ENCODE measurements at places on chromosomes 5 and 9.
A peak's percentile ranks its signal among the peaks of the same experiment; 100 is the strongest.

DNA sequence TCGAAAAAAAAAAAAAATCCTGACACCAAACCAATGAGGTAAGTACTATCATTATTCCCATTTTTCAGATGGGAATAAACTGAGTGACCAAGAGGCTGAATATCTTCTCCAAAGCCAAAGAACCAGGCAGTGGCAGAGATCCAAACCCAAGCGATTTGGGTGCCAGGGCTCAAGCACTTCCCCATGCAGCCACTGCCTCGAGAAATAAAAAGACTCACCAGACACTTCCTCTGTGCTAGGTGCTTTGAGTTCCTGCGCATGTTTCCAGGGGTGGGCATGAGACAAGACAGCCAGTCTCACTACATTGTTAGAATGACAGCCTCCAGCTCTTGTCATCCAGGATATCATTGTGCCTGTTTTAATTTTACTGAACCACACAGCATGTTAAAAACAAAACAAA is 2.3 kb upstream of the RPL26L1 start:
- no peak for DNase-seq

DNA sequence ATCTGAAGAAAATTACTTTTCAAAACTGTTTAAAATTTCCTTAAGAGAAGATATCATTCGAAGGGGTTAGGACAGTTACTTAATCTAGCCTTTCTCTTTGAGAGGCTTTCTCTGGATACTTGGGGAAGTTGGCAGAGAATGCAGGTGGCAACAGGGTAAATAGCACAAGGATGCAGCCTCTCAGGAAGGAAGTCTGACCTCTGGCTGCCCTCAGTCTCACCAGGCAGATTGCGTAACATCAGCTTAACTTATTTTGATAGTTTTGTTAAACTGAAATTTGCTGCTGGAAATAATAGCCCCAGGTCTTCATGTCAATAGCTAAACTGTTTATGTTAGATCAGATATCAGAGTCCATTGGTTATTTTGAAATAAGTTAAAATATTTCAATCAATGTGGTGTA is 20.4 kb downstream of the CCDC192 start:
- no peak for DNase-seq

GRCh38 chr5:38929838-38930237 is 84.0 kb downstream of the OSMR start:
- no peak for DNase-seq

DNA sequence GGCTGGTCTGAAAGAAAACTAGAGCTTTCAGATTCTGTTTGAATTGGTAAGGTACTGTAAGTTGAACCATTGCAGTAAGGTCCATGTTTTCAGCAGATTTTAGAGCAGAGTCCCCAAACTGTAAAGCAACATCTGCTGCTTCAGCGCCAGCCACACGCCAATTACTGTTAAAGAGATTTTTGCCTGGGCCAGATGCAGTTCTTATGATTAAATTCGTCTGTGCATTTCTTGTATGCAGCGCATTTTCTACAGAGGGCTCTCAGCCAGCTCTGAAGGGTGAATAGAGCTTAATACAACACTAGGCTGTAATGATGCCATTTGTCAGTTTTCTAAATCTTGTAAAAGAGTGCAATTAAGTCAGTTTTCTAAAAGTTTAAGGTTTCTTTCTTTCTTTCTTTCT is 246.3 kb downstream of the COX7C start:
- DNase-seq = no peak

DNA sequence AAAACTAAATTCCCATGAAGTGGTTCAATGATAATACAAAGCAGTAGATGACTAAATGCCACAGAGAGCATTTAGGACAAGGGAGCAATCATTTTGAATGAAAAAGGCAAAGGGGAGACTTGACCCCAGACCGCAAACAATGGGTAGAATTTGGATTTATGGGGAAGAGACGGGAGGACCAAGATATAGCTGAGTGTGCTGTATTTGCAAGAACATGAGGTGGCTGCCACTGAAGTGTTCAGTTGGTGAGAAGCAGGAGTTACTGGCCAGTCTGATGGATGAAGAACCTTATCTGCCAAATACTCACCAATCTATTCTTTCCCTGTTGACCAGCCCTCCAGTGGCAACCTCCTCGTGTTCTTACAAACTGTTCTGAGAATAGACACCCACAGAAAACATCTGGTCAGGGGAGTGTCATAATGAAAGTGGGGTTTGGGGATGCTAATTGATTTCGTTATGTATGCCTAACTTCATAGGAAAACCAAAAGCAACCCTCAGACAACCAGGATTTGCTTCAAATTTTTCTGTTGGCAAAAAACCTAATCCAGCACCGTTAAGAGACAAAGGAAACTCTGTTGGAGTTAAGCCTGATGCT is 19.8 kb downstream of the TDRD7 start:
- DNase-seq = no peak

GRCh38 chr5:30572279-30572678 is 621.2 kb upstream of the CDH6 start:
- DNase-seq = no peak

DNA sequence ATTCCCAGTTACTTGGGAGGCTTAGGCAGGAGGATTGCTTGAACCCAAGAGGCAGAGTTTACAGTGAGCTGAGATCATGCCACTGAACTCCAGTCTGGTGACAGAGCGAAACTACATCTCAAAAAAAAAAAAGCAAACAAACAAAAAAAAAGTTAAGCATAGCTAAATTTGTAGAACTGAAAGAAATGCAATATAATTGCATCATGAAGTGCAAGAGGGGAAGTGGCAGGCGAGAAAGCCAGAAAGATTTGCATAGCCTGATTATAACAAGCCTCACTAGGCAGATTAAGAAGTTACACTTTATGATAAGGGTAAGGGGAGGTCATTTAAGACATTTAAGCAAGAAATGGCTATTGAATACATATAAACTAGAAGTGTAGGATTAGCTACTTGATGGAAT is 187.1 kb downstream of the EDIL3 start:
- DNase-seq = no peak

DNA sequence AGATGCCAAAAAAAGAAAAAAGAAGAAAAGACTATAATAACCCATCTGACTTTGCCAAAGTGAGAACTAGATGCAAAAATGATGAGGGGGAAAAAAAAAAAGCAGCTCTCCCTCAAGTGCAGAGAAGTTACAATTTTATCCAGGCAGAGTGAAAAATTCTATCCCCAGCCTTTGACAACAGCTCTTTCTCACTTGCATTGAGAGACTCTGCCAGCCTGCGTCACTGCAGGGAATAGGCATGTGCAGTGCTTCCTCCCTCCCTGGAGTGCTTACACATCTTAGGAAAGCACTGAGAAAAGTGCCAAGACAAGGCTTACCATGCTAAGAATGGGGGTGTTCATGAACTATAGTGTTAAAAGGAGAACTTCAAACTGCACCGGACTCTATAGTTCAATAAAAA is 418.6 kb upstream of the TYRP1 start:
- no peak for DNase-seq

DNA sequence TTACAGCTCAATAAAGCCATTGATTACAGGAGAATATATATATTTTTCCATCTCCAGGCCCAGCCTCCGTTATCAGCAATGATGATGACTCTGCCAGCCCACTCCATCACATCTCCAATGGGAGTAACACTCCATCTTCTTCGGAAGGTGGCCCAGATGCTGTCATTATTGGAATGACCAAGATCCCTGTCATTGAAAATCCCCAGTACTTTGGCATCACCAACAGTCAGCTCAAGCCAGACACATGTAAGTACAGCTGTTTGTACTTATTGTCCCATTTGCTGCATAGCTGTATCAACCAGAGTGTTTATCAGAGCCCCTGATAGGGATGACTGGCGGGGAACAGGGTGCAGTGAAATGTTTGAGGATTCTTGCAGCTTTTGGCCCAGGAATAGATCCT is 197.7 kb downstream of the NTRK2 start:
- DNase-seq = no peak

DNA sequence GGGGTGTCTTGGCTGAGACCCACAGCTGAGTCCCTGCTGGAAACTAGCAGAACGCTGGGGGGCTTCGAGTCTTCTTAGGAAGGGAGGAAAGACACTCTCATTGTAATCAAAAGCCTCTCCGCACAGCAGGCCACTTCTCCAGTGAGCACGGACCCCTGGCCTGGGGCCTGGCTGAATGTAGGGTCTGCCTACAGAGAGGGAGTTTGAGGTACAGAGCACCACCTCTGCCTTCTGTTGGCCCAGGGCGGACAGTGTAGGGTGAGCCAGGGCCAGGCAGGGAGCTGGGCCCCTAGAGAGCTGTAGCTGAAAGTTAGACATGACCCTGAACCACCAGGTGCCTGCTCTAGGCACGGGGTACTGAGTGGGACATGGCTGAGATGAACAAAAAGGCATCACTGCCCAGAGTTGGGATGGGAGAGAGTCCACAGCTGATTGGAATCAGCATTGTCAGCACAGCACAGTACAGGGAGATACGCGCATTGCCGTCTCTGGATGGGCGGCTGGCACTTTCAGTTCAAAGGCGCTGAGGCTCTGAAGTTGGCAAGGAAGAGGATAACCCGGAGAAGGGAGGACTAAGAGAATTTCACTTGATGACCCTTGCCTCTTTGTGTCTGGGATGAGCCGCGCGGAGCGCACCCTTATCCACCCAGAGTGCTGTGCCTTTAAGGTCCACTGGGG is 363 bp upstream of the SLC25A48 start:
- no peak for DNase-seq

- DNase-seq = no peak
Measured at GRCh38 chr5:135238622-135239452, 160.2 kb downstream of the MACROH2A1 start.

DNA sequence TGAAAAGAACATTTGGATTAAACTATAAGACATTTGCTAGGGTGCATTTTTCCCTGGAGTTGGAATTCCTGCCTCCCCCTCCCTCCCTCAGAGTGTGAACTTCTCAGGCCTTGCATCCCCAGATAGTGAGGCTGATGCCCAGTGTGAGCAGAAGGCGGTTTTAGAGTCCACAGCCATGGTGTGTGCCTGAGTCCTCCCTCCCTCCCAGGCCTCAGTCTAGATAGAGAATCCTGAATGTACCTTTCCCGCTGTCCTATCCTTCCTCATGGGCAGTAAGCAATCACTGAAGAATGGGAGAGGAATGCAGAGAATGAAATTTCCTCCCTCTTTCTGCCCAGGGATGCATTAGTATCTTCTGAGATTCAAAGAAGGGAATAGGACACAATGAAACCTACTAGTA is 108.5 kb downstream of the RASGRF2 start:
- DNase-seq = no peak

DNA sequence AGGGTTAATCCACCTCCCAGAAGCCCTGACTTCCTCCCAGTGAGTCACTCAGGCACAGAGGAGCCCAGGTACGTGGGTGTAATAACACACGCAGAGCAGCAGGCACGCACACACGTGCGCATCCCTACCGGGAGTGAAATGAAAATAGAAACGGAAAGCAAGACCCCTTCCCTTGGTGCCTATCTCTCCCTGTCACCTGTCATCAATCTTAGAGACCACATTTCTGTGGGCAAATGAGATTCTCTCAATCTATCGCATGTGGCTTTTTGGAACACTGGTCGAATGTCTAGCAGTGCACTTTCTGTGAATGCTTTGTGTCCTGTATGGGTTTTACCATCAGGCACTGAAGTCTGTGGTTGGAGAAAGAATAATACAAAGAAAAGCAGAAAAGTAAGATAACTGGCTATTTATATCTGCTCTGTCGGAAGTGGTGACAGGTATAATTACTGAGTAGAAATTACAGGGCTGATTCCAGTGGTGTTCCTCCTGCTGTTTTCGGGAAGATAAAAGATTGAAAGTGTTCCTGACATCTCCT is 137.7 kb upstream of the GRIA1 start:
- DNase-seq = peak; percentile 5

GRCh38 chr5:174793684-174794328 is 69.4 kb downstream of the MSX2 start:
- DNase-seq = peak; percentile 37

GRCh38 chr5:9658706-9659105 is 28.6 kb upstream of the TAS2R1 start:
- DNase-seq = no peak

DNA sequence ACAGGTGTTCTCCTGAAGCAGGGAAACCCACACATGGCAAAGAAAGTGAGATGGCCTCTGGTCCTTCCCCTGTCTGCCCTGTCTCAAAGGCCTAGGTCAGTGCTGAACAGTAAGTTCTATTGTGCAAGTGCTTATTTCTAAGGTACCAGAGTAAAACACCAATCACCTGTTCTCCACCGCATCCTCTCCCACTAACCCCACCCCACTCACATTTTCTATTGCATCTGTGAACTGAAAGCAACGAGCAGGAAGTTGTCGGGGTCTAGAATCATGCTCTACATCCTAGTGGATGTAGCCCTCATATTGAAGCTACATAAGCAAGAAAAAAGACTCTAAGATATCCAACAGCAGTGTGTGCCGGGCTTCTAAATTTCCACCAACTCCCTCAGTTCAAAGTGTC is 265.9 kb downstream of the ENC1 start:
- no peak for DNase-seq

DNA sequence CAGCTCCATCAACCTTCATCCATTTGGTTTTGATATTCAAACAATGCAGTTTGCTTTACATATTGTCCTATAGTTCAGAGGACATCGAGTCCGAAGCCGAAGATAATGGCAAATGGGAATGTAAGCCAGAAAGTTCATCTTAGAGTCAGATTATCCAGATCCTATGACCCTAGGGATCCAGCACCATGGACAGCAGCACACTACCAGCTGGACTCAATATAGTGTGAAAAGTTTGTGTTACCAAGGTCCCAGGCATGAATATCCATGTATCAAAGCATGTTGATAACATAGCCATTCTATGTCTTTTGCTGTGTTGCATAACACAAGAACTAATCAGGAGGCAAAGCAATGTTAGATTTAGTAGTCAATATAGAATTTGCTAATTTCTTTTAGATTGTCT is 46.3 kb downstream of the FSTL4 start:
- DNase-seq = no peak

DNA sequence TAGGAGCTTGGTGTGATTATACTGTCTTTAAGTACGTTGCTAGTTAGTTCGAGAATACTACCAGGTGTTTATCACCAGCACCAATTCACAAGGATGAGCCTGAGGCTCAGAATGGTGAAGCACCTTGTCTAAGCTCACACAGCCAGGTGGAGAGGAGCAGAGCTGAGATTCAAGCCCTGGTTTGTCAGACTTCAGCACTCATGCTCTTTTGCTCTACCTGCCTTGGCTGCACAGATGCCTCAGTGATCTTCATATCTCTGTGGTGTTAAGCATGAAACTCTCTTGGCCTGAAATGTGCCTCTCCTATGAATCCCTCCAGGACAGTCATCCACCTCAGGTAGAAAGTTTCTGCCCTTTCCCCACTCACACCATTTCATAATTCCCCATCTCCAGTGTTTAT is 12.2 kb downstream of the CAMK4 start:
- no peak for DNase-seq

DNA sequence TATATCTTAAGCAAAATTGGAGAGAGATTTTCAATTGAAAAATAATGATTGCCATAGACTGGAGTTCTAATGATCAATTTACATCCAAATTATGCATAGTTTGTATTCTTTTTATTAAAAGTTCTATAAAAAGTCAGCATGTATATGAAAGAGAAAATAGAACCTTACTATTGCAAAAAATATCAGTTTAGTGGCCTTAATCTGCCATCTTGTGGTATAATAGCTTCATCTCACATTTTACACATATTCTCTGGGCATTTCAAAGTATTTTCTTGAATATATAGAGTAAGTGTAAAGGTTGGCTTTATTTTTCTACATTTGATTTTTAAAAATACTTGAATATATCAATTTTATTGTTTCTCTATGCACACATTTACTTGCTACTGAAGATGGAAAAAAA is 1858.6 kb upstream of the CDH9 start:
- no peak for DNase-seq
